Osteoblast (primary cell): ENCODE measurements at places on chromosomes 6 and 20. TPM values are rescaled to one million over a fixed set of nuclear protein-coding genes. Genes with fewer than 3 reads are reported as not detected.
A peak's percentile ranks its signal among the peaks of the same experiment; 100 is the strongest.

Gene DDO
- 3.6 and 5.9 TPM in 2 replicates for total RNA-seq

GRCh38 chr6:106608080-106608668 lies 21.1 kb downstream of the RTN4IP1 start:
- H3K4me1 ChIP-seq = no peaks in the 10 kb centered on the region
- H3K27ac ChIP-seq = no peak overlapping the region
- no peak overlapping the region for H3K4me3 ChIP-seq
- H3K27me3 ChIP-seq = no peaks in the 10 kb centered on the region
- no peaks in the 10 kb centered on the region for H3K36me3 ChIP-seq
- DNase-seq = peak; percentile 53

GRCh38 chr20:4017051-4017712 lies 1.8 kb upstream of the RNF24 start:
- peaks cover 45% of the 10 kb centered on the region for H3K4me1 ChIP-seq
- no peaks in the 10 kb centered on the region for H3K36me3 ChIP-seq
- H3K27me3 ChIP-seq = no peaks in the 10 kb centered on the region

DNA sequence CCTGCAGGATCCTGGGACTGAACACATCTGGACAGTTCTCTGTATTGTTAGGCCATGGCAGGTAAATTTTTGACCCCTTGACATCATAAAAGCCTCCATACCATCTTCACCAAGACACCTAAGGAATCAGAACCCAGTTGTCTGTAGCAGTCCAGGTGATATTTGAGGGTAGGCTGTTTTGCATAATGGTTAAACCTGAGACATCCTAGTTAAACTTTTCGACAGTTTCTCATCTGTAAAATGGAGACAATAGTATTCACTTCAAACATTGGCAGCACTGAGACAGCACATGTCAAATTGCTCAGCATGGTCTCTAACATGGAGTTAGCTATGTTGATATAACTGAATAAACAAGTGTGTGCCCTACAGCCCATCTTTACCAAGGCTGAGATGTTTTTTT lies 24.8 kb downstream of the C6orf62 start:
- no peak for DNase-seq
- no peaks in the 10 kb centered on the region for H3K36me3 ChIP-seq

GRCh38 chr6:170464080-170464479 lies 89.0 kb downstream of the PSMB1 start:
- no peak overlapping the region for H3K4me3 ChIP-seq
- H3K27ac ChIP-seq = no peak overlapping the region
- no peaks in the 10 kb centered on the region for H3K36me3 ChIP-seq
- peaks cover 6% of the 10 kb centered on the region for H3K4me1 ChIP-seq
- no peak for DNase-seq

Gene CDK5RAP1
- total RNA-seq = 14.4 and 16.6 TPM in 2 replicates

DNA sequence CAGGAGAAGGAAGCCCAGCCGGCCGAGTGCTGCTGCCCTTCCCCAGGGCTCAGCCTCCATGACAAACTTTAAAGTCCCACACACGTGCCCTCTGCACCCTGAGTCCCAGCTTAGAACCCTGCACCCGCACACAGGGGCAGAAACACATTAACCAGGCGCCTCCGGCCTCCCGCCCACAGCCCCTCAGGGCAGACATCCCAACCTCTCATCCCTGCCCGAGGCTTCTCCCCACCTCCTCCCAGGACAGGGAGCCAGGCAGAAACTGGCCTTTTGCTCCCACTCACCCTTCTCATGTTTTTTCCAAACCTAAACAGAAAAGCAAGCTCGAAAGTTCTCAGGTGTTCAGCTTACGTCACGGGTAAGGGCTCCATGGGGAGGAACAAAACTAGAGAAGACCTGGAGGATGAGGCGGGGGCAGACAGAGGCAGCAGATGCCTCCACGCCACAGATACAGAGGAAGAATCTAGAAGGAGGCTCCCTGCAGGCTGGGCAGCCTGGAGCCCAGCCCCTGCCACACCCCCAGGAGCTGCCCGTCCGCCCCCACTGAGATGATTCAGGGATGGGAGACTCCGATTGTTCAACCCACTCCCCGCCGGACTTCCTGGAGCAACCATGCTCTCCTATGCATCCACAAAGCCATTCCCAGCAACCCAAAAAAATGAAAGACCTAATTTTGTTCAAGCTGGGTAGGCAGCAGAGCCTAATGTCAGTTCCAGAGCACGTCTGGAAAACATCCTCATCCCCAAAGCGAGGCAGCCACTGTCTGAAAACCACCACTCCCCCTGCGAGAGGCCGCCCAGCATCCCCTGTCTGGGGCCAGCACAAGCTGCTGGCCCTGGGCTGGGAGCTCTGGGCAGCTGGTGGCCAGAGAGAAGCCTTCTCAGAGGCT lies 8.8 kb downstream of the KCNQ2 start:
- H3K36me3 ChIP-seq = no peaks in the 10 kb centered on the region
- peaks cover 15% of the 10 kb centered on the region for H3K27me3 ChIP-seq
- no peak overlapping the region for H3K4me3 ChIP-seq
- H3K4me1 ChIP-seq = no peaks in the 10 kb centered on the region

DNA sequence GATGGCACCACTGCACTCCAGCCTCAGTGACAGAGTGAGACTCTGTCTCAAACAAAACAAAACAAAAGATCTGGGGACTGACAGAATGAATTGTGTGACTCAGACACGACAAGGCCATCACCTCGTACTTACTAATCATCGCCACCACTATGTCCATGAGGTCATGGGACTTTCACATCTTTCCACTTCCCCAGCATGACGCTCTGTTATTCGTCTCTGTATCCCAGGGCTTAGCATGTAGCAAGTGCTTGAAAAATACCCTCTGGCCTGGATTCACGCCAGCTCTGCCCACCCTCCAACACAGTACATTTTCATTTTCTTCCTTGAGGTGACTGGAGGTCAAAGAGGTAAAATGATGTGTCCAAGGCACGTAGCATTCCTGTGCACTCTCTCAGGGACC lies 27.8 kb downstream of the FGD2 start:
- no peaks in the 10 kb centered on the region for H3K27me3 ChIP-seq
- H3K4me1 ChIP-seq = no peaks in the 10 kb centered on the region
- H3K4me3 ChIP-seq = no peak overlapping the region
- H3K27ac ChIP-seq = no peak overlapping the region
- H3K36me3 ChIP-seq = no peaks in the 10 kb centered on the region
- no peak for DNase-seq

DNA sequence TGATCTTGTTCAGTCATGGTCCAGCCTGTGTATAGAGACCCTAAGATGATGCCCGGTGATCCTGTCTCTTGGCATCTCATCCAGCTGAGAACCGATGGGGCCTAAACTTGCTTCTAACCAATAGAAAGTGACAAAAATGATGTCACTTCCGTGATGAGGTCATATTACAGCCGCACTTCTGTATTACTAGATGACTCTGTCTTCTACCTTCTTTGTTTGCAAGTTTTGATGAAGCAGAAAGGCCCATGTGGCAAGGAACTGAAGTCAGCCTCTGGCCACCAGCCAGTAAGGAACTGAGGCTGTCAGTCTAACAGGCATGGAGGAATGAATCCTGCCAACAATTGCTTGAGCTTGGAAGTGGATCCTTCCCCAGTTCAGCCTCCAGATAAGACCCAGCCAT lies 32.8 kb upstream of the HLA-C start:
- H3K27me3 ChIP-seq = peaks cover 23% of the 10 kb centered on the region
- H3K36me3 ChIP-seq = no peaks in the 10 kb centered on the region
- no peak for DNase-seq
- H3K4me1 ChIP-seq = no peaks in the 10 kb centered on the region
- no peak overlapping the region for H3K4me3 ChIP-seq

DNA sequence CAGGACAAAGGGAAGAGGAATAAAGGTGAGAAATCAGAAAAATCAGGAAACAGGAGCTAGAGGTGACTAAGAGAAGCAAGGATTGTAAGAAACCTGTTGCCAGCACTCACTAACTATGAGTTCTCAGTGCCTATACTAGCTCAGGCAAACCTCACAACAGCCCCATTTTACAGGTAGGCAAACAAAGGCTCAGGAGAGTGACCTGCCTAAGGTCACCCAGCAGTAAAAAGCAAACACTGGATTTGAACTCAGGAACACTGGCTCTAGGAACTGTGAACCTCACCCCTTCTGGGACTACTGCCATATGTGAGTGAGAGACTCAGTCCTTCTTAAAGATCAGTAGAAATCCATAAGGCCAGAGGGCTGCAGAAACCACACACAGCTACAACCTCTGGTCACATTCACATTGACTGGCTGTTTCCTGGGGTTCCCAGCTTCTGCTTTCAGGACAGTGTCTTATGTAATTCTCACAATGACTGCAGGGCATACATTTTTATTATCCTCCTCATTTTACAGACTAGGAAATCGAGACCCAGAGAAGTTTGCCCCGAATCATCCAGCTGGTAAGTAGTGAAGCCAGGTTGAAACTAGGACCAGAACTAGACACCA lies 80.7 kb upstream of the MAFB start:
- DNase-seq = no peak
- H3K27me3 ChIP-seq = no peaks in the 10 kb centered on the region

DNA sequence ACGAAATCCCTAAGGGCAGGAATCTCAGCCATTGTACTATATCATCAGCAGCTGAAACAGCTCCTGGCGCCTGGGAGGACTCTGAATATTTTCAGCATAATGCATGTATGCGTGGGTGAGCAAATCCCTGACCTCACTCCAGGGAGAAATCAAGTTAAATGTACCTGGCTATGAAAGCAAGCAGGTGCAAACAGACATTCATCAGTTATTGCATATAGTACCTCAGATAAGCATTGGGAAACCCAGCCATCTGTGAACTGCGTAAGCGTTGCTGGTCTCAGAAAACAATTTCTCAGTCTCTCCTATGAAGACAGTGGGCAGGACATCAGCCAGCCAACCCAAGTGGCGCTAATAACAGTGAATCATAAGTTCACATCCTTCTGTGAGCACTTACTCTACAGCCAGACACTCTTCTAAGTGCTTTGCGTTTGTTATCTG lies 622.6 kb downstream of the EPM2A start:
- no peak overlapping the region for H3K4me3 ChIP-seq
- no peaks in the 10 kb centered on the region for H3K27me3 ChIP-seq
- peak; percentile 29 for DNase-seq
- H3K4me1 ChIP-seq = no peaks in the 10 kb centered on the region
- no peak overlapping the region for H3K27ac ChIP-seq

DNA sequence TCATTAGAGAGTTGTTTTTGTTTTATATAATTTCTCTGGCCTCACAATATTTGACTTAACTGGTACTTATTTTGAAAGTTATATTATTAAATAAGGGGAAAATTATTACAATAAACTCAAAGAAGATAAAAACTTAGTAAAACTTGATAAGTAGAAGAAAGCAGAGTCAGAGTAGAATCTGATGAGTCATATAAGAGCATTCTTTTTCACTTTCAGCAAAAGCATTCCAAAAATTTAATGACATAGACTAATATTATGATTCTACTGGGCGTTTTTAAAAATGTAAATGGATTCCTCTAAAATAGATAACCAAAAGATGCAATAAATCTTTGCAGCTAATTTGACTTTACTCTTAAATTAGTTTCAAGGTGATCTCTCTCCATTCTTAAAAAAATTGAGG lies 366.3 kb upstream of the IMPG1 start:
- DNase-seq = no peak
- H3K4me3 ChIP-seq = no peak overlapping the region
- no peaks in the 10 kb centered on the region for H3K4me1 ChIP-seq

DNA sequence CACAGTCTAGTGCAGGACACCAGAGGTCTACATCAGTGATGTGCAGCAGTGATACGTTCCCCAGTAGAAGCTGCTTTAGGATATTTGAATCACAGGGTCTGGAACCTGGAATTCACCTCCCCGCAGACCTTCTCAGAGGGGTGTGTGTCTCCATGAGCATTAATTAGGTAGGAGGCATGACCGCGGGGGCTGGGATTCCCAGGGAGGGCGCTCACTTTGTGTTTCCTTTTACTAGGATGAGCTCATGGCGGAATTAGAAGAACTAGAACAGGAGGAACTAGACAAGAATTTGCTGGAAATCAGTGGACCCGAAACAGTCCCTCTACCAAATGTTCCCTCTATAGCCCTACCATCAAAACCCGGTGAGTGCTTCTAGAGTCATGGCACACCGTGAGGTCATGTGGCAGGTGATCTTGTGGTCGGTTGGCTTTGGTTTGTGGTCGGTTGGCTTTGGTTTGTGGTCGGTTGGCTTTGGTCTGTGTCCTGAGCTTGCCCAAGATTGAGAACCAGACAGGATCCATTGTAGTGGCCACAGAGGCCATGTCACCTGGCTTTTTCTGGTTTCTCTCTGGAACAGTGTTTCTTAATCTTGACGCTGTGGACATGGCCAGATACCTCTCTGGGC lies 40.8 kb downstream of the CHMP4B start:
- no peak for DNase-seq
- no peaks in the 10 kb centered on the region for H3K27me3 ChIP-seq
- no peak overlapping the region for H3K27ac ChIP-seq
- H3K4me1 ChIP-seq = no peaks in the 10 kb centered on the region

Gene ACTL10
- total RNA-seq = 1.8 and 2.2 TPM in 2 replicates

Gene TP53TG5
- total RNA-seq = not detected in 2 replicates

DNA sequence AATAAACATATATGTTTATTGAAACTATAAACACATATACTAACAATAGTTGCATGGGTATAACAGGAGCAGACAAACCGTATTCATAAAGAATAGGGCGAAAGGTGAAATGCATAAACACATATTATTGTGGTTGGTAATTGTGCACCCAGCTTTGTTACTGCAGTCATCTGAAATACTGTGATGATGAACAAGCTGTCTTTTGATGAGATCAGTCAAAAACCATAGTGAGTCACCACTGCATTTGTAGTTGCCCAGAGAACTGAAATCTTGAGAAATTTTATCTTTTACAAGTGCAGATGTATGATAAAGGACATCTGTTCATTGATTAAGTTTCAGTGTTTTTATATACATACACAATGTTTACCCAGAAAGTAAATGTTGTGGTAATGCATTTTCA lies 133.7 kb downstream of the MYO6 start:
- H3K4me1 ChIP-seq = peaks cover 9% of the 10 kb centered on the region
- DNase-seq = peak; percentile 63
- H3K36me3 ChIP-seq = no peaks in the 10 kb centered on the region
- H3K27ac ChIP-seq = no peak overlapping the region

Gene SUPT3H
- total RNA-seq = 4.7 TPM in 2 replicates

GRCh38 chr6:168361766-168362165 lies 42.2 kb upstream of the DACT2 start:
- H3K36me3 ChIP-seq = no peaks in the 10 kb centered on the region
- peak; percentile 23 for DNase-seq
- no peak overlapping the region for H3K27ac ChIP-seq
- no peaks in the 10 kb centered on the region for H3K4me1 ChIP-seq

- H3K36me3 ChIP-seq = no peaks in the 10 kb centered on the region
- H3K27me3 ChIP-seq = no peaks in the 10 kb centered on the region
- peak overlapping the region; percentile 45 for H3K27ac ChIP-seq
Observed at GRCh38 chr6:8193541-8193940, 91.2 kb upstream of the EEF1E1 start.

GRCh38 chr20:54706581-54706980 lies 231.2 kb downstream of the DOK5 start:
- H3K27me3 ChIP-seq = no peaks in the 10 kb centered on the region
- no peak overlapping the region for H3K27ac ChIP-seq
- no peaks in the 10 kb centered on the region for H3K36me3 ChIP-seq
- no peaks in the 10 kb centered on the region for H3K4me1 ChIP-seq
- no peak overlapping the region for H3K4me3 ChIP-seq

GRCh38 chr6:125718109-125718508 lies 31.3 kb upstream of the HEY2 start:
- no peaks in the 10 kb centered on the region for H3K27me3 ChIP-seq
- H3K36me3 ChIP-seq = no peaks in the 10 kb centered on the region
- H3K4me1 ChIP-seq = no peaks in the 10 kb centered on the region
